Prostate gland (tissue), 2 donors: ENCODE measurements at places on chromosomes 4 and X. TPM values are rescaled to one million over a fixed set of nuclear protein-coding genes. Genes with fewer than 3 reads are reported as not detected.

Gene RASSF6
- total RNA-seq, result 6.2 TPM

Gene GPR78
- not detected for total RNA-seq

Gene UBA6
- 130 TPM for total RNA-seq

Gene XPNPEP2
- total RNA-seq, result 0.14 TPM

Gene LRRC66
- 0.23 TPM for total RNA-seq

GRCh38 chr4:100362366-100362765, 155.5 kb downstream of the EMCN start:
- H3K27me3 ChIP-seq, result no peaks in the 10 kb centered on the region
- no peak overlapping the region for H3K4me3 ChIP-seq
- no peaks in the 10 kb centered on the region for H3K4me1 ChIP-seq
- no peak overlapping the region for H3K27ac ChIP-seq
- H3K36me3 ChIP-seq, result no peaks in the 10 kb centered on the region
- DNase-seq, result no peak

DNA sequence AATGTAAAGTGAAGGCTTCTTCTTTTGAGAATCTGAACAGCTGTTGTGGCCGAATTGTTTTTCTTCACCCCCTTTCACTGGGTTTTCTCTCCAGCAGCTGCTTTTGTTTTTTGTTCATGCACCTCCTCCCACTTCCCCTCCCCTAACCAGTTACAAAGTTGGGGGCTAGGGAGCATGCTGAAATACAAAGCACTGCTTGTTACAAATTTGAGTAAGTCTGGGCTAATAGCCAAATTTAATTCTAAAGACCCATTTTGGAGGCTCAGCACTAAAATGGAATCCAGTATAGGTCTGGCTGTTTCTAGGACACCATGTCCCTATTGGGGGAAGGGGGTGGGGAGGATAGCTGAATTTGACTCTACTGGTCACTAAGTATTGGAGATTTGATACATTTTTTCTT, 89.2 kb upstream of the GPM6B start:
- no peak overlapping the region for H3K4me3 ChIP-seq
- no peaks in the 10 kb centered on the region for H3K4me1 ChIP-seq

- no peak for DNase-seq
- H3K4me1 ChIP-seq, result no peaks in the 10 kb centered on the region
- H3K27ac ChIP-seq, result no peak overlapping the region
- H3K4me3 ChIP-seq, result no peak overlapping the region
Observed at GRCh38 chrX:82945332-82945731, 562.8 kb upstream of the POU3F4 start.

- no peak overlapping the region for H3K4me3 ChIP-seq
- H3K27me3 ChIP-seq, result no peaks in the 10 kb centered on the region
- H3K4me1 ChIP-seq, result no peaks in the 10 kb centered on the region
- H3K27ac ChIP-seq, result no peak overlapping the region
- H3K36me3 ChIP-seq, result no peaks in the 10 kb centered on the region
- DNase-seq, result no peak
Observed at GRCh38 chrX:116246261-116246660, 75.7 kb downstream of the AGTR2 start.

DNA sequence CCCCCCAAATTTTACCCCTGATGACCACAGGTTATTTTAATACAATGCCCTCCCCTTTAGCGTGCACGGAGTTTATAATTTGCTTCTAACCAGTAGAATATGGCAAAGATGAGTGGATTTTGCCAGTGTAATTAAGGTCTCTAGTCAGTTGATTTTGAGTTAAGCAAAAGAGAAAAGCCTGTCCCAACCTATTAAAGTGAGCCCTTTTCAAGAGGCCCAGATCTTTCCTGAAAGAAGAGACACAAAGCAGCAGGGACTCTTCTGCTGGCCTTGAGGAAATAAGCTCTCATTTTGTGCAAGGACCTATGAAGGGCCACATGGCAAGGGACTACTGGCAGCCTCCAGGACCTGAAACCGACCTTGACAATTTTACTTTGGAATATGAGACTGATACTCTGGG, 61.9 kb upstream of the GABRG1 start:
- H3K27me3 ChIP-seq, result no peaks in the 10 kb centered on the region
- H3K4me1 ChIP-seq, result no peaks in the 10 kb centered on the region
- H3K36me3 ChIP-seq, result no peaks in the 10 kb centered on the region
- DNase-seq, result no peak
- H3K4me3 ChIP-seq, result no peak overlapping the region

DNA sequence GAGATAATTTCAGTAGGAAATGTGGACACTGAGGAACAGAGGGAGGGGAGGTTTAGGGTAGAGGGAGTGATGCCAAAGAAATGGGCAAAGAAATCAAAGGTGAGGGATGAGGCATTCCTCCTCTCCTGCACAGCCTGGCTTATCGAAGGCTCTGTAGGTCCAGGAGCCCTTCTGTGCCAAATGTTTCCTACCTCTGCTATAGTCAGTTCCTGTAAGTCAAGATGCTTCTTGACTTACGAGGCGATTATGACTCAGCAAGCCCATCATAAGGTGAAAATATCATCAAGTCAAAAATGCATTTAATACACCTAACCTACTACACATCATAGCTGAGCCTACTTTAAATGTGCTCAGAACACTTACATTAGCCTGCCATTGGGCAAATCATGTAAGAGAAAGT, 60.0 kb upstream of the ARHGAP24 start:
- no peak for DNase-seq
- H3K4me1 ChIP-seq, result no peaks in the 10 kb centered on the region
- no peak overlapping the region for H3K4me3 ChIP-seq
- H3K27me3 ChIP-seq, result no peaks in the 10 kb centered on the region

DNA sequence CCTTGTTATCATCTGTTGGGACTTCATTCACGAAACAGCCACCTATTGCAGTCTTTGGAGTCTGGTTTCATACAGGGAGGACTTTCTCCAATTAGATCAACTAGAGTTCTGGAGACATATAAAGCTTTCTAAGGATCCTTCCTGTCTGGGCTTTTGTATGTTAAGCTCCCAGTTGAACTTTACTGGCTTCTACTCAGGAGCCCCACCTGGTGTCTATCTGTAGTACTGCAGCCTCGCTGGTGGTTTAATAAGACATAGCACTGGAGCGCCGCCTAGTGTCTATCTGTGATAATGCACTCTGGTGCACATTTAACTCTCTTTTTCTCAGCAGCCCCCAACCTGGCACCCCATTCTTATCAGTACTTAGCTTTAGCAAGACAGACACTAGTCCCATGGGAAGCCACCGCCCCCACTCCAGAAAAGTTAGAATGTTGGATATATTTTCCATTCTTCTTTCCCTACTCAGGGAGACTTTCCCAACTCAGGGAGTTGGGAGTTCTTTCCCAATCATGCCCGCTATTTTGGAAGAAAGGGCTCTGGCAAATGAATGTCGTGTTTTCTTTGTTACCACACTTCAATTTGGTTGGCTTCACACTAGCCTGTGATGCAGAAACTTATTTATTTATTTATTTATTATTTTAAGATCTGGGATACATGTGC, 36.9 kb upstream of the SYTL4 start:
- no peaks in the 10 kb centered on the region for H3K36me3 ChIP-seq
- no peaks in the 10 kb centered on the region for H3K4me1 ChIP-seq
- DNase-seq, result peak; percentile 70
- H3K27me3 ChIP-seq, result no peaks in the 10 kb centered on the region
- H3K4me3 ChIP-seq, result no peak overlapping the region
- no peak overlapping the region for H3K27ac ChIP-seq

DNA sequence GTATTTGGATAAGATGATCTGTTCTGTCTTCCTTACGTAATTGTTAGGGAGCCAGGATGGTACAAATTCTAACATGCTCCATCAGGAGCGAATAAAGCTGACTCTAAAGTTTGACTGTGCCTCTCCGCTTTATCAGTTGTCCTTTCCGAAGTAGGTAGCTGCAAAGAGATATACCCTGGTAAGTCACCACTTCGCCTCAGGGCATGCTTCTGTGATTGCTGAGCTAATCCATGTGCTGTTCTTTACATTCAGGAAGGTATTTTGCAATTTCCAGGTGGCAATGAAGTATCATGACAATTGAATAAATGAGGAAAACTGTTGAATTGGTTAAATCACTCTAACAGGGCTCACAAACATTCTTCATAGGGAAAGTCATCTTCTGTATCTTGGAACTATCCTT, 38.9 kb downstream of the KIT start:
- no peaks in the 10 kb centered on the region for H3K4me1 ChIP-seq
- H3K4me3 ChIP-seq, result no peak overlapping the region
- DNase-seq, result no peak
- no peaks in the 10 kb centered on the region for H3K36me3 ChIP-seq

DNA sequence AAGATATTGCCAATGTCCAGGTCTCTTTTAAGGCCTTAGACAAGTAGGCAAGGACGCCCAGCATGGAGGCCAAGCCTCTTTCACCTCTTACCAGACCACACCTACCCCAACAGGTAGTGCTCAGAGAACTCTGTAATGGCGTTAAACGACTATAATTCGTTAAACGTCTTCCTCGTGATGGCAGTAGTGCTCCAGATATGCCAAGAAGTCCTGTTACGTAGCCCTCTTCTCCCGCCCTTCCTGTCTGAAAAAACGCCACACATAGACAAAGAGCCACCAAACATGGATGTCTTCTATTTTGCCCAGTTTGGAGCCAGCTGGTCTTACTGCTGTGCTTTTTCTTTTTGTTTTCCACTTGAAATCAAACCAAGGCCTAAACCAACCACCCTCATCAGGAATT, 190.7 kb downstream of the OR13H1 start:
- no peaks in the 10 kb centered on the region for H3K36me3 ChIP-seq
- no peaks in the 10 kb centered on the region for H3K4me1 ChIP-seq
- H3K27me3 ChIP-seq, result no peaks in the 10 kb centered on the region
- H3K4me3 ChIP-seq, result no peak overlapping the region
- DNase-seq, result no peak
- no peak overlapping the region for H3K27ac ChIP-seq

DNA sequence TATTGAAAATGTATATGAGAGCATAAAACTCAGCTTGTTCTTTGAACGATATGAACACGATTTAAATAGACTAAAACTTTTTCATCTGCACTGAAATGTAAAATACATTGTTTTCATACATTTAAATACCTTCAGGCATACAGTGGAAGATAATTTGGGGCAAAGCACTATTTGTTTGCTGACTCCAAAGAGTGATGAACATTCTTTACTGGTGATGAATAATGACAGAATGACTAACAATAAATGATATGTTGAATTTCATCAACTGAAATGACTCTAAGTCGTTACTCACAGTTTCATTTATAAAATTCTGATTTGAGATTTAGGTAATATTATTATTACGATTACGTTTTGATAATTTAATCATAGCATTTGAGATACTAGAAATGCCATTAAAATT, 1160.1 kb downstream of the NLGN4X start:
- no peaks in the 10 kb centered on the region for H3K4me1 ChIP-seq
- no peak overlapping the region for H3K27ac ChIP-seq
- H3K27me3 ChIP-seq, result no peaks in the 10 kb centered on the region
- no peaks in the 10 kb centered on the region for H3K36me3 ChIP-seq
- DNase-seq, result no peak

DNA sequence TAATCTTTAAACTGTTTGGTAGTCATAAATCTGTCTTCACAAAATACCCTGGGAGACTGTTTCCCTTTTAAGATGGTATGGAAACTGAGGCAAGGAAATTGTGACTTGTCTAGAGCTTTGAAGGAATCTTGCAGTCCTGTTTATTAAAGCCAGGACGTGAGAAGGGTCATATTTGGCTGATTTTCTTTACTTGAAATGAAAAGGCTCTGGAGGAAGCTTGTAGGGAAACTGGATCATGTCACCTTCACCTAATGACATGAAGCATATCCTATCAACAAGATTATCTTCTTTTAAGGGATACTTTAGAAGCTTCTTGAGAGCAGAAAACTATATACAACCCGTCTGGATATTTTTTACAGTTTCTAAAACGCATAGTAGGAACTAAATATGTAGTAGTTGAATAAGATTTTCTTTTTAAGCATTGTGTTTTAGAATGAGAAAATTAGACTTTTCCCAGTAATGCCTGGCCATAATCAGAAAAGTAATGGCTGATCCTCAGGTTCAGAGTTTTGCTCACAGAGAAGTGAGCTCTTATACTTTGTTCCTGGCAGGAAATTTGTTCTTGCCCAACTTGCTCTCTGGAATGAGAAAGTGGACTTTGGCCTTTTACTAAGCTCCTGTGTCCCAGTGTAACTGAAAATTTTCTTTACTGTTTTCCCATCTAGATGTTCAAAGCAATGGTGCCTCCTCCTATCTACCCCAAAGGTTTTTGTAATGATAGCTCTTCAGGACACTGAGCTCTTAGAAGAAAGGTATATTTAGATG, 136.8 kb upstream of the AFF2 start:
- no peaks in the 10 kb centered on the region for H3K36me3 ChIP-seq
- no peak overlapping the region for H3K4me3 ChIP-seq
- H3K27me3 ChIP-seq, result no peaks in the 10 kb centered on the region
- no peak overlapping the region for H3K27ac ChIP-seq
- no peak for DNase-seq
- no peaks in the 10 kb centered on the region for H3K4me1 ChIP-seq

DNA sequence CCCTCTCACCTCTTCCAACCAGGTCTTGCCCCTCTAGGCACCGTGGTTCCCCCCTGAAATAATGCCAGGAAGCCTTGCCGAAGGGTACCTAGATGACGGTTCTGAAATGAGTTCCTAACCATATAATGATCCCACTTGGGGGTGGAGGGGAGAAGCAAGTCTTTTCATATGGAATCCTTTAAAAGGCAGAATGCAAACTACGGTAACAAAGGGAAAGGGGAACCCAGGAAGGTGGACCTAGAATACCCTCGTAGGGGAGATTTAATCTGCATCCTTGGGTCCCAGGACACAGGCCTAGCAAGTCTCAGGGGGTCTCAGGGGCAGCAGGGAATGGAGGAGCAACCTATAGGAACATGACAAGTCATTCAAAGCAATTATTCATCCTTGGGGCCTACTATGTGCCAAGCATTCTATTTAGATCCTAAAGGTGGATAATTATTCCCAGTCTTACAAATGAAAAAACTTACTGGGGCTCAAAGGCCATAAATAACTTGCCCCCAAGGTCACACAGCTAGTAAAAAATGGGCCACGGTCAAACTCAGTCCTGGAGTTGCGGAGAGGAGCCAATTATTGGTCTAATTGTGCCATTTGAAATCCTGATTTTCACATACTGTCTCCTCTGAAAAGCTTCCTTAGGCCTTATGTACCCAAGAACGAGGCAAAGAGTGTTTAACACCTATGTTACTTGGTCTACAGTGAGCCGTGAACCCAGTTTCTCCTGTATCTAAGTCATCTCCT, 8.8 kb downstream of the BCOR start:
- no peak overlapping the region for H3K4me3 ChIP-seq
- H3K27ac ChIP-seq, result peak overlapping the region; percentile 33
- H3K36me3 ChIP-seq, result no peaks in the 10 kb centered on the region
- H3K27me3 ChIP-seq, result no peaks in the 10 kb centered on the region

GRCh38 chr4:55184600-55185523, 59.5 kb upstream of the KDR start:
- no peaks in the 10 kb centered on the region for H3K36me3 ChIP-seq
- no peak overlapping the region for H3K4me3 ChIP-seq
- H3K27me3 ChIP-seq, result no peaks in the 10 kb centered on the region

DNA sequence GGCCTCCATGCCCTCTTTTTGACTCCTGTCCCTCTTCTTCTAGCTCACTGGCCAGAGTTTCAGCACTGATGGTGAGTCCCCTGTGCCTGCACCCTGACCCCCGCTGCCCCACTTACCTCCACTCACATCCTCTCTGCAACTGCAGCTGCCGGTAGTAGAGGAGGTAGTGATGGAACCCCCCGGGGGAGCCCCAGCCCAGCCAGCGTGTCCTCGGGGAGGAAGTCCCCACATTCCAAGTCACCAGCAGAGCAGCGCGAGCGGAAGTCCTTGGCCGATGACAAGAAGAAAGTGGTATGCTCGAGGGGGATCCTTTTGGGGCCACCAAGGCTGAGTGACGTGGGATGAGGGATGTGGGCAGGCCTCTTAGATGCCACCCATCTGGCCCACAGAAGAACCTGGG, 5.8 kb downstream of the ARAF start:
- no peak for DNase-seq
- no peak overlapping the region for H3K4me3 ChIP-seq
- H3K27me3 ChIP-seq, result no peaks in the 10 kb centered on the region
- H3K4me1 ChIP-seq, result no peaks in the 10 kb centered on the region
- no peaks in the 10 kb centered on the region for H3K36me3 ChIP-seq
